ENCODE measurements at places on chromosomes 6 and 20.

GRCh38 chr6:110534731-110535492 is 58.5 kb upstream of the SLC22A16 start:
- peak; percentile 93 for DNase-seq

DNA sequence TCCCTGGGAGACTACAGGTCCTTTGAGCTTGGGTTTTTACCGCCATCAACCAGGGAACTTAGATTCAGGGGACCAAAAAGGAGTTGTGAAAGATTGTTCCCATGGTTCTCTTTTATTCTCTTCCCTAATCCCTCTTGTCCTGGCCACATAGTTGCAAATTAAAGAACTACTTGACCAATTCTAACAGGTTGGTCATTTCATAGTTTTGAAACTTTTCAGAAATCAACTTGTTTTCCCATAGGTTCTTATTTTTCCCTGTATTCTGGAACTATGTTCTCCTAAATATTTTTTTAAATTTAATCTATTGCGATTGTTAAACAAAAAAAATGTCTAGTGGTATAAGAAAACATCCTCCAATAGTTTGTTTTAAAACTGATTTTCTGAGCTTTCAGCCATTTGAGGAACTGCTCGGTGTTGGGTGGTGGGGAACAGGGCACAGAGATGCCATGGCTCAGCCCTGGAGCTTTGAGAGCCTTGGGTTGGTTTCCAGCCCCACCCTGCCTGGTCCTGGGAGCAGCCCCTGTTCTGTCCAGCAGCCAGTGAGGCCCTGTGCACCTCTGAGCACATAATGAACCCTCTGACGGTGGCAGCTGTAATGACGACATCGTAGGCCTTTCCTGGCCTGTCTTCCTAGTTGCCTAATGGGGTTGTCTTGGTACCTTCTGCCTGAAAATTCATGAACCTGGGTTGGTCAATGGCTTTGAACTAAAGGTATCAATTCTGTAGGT is 53.5 kb downstream of the TBC1D7 start:
- no peak for DNase-seq

DNA sequence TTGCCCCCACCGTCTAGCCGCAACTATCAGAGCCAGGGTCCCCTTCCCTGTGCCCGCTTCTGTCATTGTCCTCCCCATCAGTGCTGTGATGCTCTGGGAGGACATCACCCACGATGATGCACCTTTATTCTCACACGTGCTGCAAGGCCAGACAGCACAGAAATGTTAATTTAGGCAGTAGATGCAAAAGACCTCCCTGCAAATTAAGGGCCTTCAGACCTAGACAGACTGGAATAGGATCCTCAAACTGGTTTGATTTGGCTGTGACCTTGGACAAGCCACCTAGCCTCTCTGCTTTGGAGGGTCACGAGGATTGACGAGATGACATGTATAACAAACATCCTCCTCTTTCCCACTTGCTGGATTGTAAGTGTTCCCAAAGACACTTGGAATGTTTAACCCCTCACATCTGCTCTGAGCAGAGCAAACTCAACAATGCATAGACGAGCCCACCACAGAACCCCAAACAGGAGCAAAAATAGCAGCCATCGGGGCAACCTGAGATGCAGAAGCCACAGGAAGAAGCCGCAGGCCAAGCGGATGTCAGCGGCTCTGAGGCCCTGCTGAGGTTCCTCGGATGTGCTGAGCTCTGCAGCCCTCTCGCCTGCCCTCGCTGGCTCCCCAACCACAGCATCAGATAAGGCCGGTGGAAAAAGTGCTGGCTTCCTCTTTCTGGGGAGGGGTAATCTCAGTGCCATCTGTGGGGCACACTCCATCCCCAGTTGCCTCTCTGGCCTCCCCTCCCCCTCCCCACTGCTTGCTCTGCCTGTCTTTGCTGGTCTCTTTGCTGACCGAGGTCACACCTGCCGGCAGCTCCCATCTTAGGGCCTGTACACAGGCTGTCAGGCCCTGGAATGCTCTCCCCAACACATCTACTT is 35.3 kb downstream of the TOX2 start:
- no peak for DNase-seq

DNA sequence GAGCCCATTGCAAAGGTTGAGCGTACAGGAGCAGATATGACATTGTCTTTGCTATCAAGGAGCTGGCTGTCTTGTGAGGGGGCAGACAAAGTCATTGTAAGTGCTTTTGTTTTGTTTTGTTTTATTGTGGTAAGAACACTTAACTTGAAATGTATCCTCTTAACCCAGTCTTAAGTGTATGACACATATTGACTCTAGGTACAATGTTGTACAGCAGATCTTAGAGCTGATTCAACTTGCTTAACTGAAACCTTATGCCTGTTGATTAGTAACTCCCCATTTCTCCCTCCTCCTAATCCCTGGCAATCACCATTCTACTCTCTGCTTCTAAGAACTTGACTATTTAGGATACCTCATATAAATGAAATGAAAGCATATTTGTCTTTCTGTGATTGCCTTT is 429.0 kb downstream of the BMP2 start:
- no peak for DNase-seq

- DNase-seq, result no peak
Measured at GRCh38 chr6:148768646-148769270, 21.9 kb downstream of the UST start.

- no peak for DNase-seq
Measured at GRCh38 chr6:117546674-117547073, 55.6 kb downstream of the GOPC start.

GRCh38 chr20:4243071-4243470 is 227.7 kb upstream of the RNF24 start:
- no peak for DNase-seq

DNA sequence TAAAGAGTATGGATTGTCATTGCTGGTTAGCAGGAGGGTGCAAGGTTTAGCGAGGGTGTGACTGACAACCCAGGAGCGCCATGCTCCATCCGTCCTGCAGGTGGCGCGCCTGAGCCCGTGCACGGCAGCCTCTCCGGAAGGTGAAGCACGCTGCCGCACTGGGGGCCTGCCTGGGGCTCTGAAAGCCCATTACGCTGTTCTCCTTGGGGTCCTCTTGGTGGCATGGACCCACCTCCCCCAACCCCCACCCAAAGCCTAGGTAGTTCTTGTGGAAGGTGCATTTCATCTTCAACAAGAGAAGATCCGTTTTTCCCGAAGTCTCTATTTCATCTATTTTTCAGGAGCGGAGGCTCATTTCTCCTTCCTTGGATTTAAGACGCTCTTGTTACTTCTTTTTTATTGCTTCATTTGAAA is 197.4 kb upstream of the KCNG1 start:
- no peak for DNase-seq
